ENCODE measurements at places on chromosomes 4 and X. TPM values are rescaled to one million over a fixed set of nuclear protein-coding genes. Genes with fewer than 3 reads are reported as not detected.

The IL1RAPL1 gene
- 0.46 TPM for total RNA-seq

The NXF2B gene
- total RNA-seq = not detected

The MEPE gene
- total RNA-seq = not detected

The NLGN4X gene
- 0.31 TPM for total RNA-seq

The KLHL4 gene
- 0.05 TPM for total RNA-seq

DNA sequence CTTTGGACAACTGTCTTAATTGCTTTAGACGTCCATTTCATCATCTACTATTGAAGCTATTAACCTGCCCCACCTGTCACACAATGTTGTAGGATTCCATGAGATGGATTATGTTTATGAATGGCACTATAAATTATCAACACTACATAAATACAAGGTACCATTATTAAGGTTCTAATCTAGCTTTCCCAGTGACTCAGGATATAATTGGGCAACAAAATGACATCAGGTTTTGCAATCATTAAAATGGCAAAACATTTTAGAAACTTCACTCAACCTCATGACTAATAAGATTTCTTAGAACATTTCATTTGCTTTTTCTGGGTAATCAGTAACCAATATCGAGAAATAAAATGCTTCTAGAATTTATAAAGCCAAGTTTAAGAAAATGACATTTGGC lies 9.2 kb downstream of the HOPX start:
- no peak for DNase-seq

GRCh38 chrX:146278381-146278780 lies 460.8 kb downstream of the SLITRK2 start:
- DNase-seq = no peak

DNA sequence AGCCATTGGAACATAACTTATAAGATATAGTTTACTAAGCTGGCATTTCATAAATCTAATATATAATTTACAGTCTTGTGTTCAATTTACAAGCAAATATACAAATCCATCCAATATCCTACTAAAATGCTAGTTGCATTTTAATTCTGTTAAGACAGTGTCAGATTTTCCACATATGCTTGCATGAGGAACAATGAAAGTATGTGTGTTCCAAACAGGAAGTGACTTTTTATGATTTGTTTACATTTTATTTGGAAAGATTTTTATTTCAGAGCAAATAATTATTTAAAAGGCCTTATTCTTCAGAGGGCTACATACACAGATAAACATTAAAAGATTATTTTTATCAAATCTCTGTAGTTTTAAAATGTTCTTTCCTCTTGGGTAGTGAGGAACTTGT lies 130.1 kb downstream of the KLHL34 start:
- DNase-seq = no peak

- DNase-seq = no peak
Measured at GRCh38 chrX:109472939-109473735, 8.7 kb downstream of the GUCY2F start.

Measured in gastrocnemius medialis (tissue), 4 donors.